Placental pericyte (primary cell): ENCODE measurements at places on chromosomes 7 and 10. TPM values are rescaled to one million over a fixed set of nuclear protein-coding genes. Genes with fewer than 3 reads are reported as not detected.

The GBX1 gene
- total RNA-seq: not detected in 2 replicates

The CTAGE8 gene
- total RNA-seq: under 0.01 TPM in 2 replicates

The KNDC1 gene
- under 0.01 and 0.66 TPM in 2 replicates for total RNA-seq

The SPDYE2 gene
- not detected in 2 replicates for total RNA-seq

The INMT gene
- 1.1 and 17.8 TPM in 2 replicates for total RNA-seq

The NAT16 gene
- total RNA-seq: not detected in 2 replicates

The VPS37D gene
- total RNA-seq: 2.0 and 3.5 TPM in 2 replicates

The PNLIPRP3 gene
- total RNA-seq: not detected in 2 replicates

The GSTO2 gene
- total RNA-seq: 0.22 and 1.9 TPM in 2 replicates

The MRPS16 gene
- total RNA-seq: 57.8 and 105 TPM in 2 replicates

The CFAP58 gene
- total RNA-seq: 0.29 and 0.44 TPM in 2 replicates
